ENCODE measurements at places on chromosomes 5 and 9.

- DNase-seq, result no peak
Observed at GRCh38 chr9:127974769-127975261, 6.0 kb downstream of the EEIG1 start.

- DNase-seq, result no peak
Observed at GRCh38 chr5:43050384-43050783, 10.3 kb upstream of the ANXA2R start.

- DNase-seq, result peak; percentile 10
Observed at GRCh38 chr9:117783828-117784227, 79.6 kb downstream of the TLR4 start.

- DNase-seq, result no peak
Observed at GRCh38 chr9:109989296-109989695, 209.3 kb downstream of the PALM2AKAP2 start.

DNA sequence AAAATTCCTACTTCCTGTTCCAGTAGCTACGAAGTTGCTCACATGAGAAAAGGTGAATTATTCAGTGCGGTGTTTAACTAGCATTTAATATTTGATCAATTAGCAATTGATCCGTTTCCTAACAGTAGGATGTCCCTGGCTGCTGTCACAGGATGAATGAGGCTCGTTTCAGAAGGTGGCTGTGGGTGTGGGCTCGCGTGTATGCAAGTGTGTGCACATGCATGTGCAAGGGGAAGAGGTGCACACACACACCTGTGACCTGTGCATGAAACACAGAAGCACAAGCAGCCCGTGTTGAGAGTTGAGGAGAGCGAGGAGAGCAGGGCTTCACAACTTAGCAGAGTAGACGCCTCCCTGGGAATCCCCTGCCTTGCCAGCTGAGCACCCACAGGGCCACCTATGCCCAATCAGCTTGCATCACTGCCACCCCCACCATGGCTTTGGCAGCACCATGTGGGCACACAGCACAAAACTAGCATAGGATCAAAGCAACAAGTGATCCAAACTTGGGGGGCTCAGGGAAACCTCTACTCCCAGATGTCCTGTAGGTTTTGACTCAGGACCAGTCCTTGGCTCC lies 107.2 kb downstream of the C5orf15 start:
- DNase-seq, result no peak

- DNase-seq, result no peak
Observed at GRCh38 chr5:150078802-150079689, 7.3 kb downstream of the CSF1R start.

GRCh38 chr5:1750469-1750868 lies 49.2 kb downstream of the MRPL36 start:
- DNase-seq, result no peak

DNA sequence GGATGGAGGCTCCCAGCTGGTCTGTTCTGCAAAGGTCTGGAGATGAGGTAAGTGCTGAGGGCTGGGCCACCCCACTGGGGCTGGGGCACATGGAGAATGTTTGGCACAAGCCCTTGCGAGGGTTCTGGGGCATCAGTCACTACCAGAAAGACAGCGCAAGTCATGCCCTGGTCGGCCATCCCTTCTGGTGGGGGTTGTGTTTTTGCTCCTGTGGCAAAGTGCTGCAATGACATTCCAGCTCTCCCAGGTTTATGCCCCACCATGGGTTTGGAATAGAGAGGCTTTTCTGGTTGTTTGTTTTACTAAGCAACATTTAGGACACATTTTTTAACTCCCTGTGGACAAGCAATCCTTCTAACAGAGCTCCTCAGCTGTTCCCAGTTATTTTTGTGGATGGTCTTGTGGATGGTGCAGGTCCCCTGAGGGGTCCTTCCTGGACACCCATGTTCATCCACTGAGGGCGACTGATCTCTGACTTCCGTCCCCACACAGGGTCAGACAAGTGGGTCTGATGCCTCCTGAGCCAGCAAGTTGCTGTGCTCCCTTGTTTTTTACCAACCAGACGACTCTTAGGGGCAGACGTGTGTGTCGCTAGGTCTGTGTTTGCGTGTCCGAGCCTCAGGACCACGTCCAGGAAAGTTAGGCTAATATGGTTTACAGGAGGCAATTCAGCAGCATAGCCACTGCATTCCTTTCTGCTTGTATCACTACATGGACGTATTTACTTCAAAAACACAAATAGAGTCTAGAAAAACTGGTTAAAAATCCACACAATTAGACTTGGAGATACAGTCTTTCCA lies 64.9 kb upstream of the ECM2 start:
- no peak for DNase-seq

- no peak for DNase-seq
Observed at GRCh38 chr9:14479163-14479560, 165.2 kb upstream of the NFIB start.

DNA sequence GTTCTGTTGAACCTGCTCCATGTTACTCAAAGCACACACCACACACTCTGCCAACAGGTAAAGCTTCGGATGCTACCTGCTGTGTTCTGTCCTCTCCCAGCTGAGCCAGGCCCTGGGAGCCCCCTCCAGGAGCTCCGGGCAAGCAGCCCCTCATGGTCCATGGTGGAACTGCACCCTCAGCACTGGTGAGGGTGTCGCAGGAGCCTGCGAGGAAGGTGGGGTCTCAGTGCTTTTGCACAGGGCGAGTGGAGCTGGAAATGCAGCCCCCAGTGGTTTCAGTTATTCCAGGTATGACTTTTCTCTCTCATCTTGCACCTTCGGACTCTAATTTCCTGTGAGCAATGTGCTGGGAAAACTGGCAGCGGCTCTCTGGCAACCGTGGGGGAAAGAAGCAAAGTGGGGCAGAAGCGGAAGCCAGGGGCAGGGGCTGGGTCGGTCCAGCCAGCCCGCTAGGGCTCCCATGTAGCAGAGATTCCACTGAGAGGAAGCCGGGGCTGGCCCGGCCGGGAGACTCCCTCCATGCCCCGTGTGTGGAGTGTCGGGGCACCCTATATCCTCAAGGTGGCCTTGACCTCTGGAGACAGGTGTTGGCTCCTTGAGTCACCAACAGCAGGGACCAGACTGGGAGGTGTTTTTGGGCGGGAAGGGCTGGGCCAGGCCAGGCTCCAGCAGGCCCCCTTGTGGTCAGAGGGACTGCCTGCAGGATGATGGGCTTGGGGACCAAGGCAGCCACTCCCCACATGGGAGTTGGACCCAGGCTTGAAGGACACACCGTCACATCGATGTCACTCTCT lies 75.6 kb upstream of the PRSS3 start:
- DNase-seq, result peak; percentile 3

- no peak for DNase-seq
Observed at GRCh38 chr5:1317921-1318565, 23.2 kb upstream of the TERT start.

DNA sequence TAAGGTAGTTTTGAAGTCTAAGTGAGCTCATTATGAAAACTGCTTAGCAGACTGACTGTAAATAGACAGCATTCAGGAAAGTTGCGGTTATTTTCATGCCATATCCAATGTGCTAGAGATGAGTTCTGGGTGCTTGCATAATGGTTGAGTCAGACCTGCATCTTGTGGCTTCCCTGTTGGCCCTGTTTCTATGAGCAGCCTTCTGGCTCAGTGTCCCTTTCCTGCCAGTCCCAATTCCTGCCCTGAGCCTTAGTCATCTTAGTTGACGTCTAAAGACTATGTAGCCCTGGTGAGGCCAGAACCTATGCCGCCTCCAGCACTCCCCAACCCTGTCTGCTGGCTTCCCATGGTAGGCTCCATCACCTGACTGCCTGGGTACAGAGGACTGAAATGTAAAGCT lies 76.3 kb upstream of the TNFSF8 start:
- no peak for DNase-seq

GRCh38 chr5:32522429-32523143 lies 62.8 kb upstream of the SUB1 start:
- no peak for DNase-seq

- no peak for DNase-seq
Observed at GRCh38 chr5:136094189-136094912, 38.3 kb upstream of the SMAD5 start.

DNA sequence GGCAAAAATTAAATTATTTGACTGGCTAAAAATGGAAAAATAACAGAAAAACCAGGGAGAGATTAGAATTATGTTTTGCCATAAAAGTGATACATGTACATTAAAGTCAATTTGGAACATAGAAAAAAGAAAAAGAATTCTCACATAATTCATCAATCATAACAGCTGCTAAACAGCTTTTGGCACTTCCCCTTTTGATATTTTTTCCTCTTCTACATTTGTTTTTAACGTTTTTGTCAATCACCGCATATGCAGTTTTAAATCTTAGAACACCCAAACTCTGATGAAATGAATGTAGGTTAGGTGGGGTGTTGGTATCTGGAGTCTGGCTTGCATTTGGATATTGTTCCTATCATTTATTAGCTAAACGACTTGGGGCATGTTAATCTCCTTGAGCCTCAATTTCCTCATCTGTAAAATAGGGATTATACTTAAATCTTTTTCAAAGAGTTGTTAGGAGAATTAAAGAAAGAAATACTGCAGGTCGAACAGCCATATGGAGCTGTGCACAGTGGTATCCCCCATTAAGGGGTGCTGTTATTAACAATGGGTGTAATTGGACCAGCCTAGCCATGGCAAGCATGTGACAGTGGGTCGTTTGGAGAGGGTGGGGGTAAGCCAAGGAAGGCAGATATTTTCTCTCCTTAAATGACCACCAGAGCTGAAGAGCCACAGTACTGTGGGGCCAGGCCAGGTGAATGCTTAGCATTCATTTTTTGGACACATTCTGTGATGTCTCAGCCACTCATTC lies 22.6 kb downstream of the NPR3 start:
- no peak for DNase-seq

DNA sequence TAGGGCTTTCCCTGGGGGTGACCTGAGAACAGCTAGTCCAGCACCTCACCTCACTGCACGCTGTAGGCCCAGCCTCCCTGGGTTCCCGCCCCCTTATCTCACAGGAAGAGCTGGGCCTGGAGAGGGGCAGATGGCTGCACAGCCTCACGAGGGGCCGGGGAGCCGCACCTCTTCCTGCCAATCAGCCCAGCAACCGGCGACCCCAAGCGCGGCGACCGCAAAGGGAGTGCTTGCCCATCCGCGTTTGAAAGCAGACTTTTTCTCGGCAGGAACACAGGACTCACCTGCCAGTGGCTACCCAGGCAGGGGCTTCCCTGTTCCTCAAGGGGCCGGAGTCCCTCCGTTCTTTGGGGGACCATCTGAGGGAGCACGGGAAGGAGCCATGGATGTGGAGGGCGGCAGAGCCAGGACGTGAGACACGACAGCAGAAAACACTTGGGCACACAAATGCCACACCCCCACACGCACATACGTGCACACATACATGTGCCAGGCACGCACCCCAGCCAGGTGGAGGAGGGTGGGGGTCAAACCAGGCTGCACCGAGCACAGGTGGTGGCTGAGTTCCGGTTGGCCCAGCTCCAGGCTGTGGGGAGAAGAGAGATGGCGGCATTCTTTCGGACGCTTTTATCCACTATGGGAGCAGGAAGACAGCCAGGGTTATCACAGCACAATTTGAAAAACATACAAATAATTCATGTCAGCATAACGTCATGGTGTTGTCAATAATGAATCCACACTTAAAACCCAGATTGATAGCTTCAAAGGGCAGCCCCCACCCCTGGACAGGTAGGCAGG lies 11.3 kb downstream of the TMEM250 start:
- peak; percentile 73 for DNase-seq

- no peak for DNase-seq
Observed at GRCh38 chr5:22316294-22316693, 536.9 kb downstream of the CDH12 start.

GRCh38 chr9:127307802-127308201 lies 43.2 kb downstream of the GARNL3 start:
- no peak for DNase-seq

DNA sequence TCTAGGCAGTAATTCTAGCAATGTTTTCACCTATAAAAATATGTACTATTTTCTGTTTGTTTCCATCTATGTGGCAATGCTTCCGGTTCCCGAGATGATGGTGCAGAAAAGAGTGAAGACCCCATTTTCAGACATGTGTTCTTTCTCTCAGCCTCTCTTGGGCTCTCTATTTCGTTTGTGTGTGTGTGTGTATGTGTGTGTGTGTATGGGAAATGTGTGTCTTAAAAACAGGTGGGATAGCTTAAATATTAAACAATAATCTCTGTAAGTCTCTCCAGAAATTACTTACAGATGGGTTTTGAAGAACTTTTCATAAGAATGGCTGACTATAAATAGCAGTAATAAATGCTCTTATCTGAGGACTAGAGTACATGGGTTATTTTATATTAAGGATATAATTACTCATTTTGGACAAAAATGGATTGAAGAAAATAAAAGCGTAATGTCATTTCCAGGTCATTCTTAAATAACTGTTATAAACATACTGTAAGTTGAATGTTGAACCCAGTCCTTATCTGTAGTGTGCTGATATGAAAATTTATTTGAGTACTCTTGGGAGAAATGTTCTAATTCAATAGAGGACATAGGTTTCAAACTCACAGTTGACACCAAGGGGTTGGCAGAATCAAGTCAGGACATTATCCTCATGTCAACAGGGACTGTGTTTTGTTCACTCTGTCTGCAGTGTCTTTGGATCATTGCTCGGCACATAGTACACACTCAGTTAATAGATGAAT lies 31.1 kb downstream of the PCSK5 start:
- DNase-seq, result no peak

GRCh38 chr9:110573305-110573704 lies 6.2 kb downstream of the SVEP1 start:
- no peak for DNase-seq

GRCh38 chr9:71676460-71676859 lies 91.9 kb downstream of the CEMIP2 start:
- DNase-seq, result no peak

DNA sequence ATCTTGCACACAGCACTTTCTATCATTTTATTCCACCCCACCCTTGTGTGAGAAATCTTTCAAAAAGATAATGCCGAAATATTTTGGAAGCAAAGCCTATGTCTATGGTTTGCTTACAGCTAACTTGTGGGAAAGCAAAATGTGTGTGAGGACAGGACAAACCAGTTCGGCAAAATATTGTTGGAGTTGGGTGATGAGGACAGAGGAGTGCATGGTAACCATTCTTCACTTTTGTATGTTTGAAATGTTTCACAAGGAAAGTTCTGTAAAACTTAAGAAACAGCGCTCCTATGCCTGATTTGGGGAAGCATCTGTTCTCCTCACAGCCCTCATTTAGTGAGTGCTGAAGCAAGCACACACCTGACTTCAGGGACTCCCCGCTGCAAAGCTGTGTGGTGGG lies 62.0 kb upstream of the RNF130 start:
- DNase-seq, result no peak

GRCh38 chr5:35698047-35698808 lies 80.6 kb downstream of the SPEF2 start:
- no peak for DNase-seq

Measured in T-helper 1 cell (primary cell).